ENCODE measurements at places on chromosomes 13 and 19. TPM values are rescaled to one million over a fixed set of nuclear protein-coding genes. Genes with fewer than 3 reads are reported as not detected.

The KRTDAP gene
- not detected for total RNA-seq

The SLC17A7 gene
- 0.75 TPM for total RNA-seq

The HRC gene
- not detected for total RNA-seq

The DHRS12 gene
- 5.5 TPM for total RNA-seq

The ADGRE1 gene
- total RNA-seq, result 4.7 TPM

The PRRG2 gene
- total RNA-seq, result 1.3 TPM

The LGALS4 gene
- 0.17 TPM for total RNA-seq

The SIGLEC12 gene
- not detected for total RNA-seq

The MBD3L2 gene
- not detected for total RNA-seq

The TLE6 gene
- total RNA-seq, result 4.4 TPM

The RRAS gene
- 103 TPM for total RNA-seq
